ENCODE measurements at places on chromosomes 3 and 15.

- peak; percentile 78 for DNase-seq
These were observed 42.5 kb upstream of the ABHD10 start for GRCh38 chr3:111936191-111936841.

DNA sequence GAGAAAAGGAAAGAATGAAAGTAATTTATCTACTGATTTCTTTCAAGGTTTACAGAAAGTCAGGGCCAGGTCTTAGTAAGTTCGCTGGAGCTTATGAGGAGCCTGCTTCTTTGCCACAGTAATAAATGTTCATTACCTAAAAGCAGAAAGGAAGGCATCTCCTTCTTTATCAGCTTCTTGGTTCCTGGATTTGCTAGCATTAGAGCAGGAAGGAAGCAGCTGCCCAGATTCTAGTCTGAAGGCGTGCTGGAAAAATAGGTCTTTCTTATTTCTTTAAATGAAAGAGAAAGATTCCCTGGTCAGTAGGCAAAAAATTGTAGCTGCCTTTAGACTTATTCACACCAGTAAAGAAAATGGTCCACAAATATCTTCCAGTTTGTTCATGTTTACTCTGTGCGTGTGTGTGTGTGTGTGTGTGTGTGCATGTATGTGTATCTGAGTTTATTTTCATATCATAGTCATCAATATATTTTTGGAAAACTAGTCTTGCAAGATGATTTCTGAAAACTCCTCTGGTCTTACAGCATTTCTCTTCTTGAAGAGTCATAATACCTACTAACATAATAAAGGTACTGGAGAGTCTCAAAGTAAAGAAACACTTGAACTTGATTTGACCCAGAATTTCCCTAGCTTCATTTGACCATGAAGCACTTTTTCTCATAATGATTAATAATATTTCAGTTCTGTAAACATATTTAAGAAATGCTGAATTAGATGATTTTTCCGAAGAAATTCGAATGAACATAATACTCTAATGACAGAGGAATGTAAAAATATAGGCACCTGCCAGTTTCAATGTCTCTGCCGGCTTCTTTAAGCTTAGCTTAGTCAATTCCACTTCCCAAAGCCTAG, 255.3 kb upstream of the ZPLD1 start:
- peak; percentile 73 for DNase-seq

GRCh38 chr3:194250098-194251002, 100.8 kb downstream of the CPN2 start:
- no peak for DNase-seq

GRCh38 chr15:29470311-29470710, 200.7 kb upstream of the NSMCE3 start:
- DNase-seq, result peak; percentile 36

- no peak for DNase-seq
These were observed 884 bp upstream of the KNL1 start for GRCh38 chr15:40593165-40593564.

DNA sequence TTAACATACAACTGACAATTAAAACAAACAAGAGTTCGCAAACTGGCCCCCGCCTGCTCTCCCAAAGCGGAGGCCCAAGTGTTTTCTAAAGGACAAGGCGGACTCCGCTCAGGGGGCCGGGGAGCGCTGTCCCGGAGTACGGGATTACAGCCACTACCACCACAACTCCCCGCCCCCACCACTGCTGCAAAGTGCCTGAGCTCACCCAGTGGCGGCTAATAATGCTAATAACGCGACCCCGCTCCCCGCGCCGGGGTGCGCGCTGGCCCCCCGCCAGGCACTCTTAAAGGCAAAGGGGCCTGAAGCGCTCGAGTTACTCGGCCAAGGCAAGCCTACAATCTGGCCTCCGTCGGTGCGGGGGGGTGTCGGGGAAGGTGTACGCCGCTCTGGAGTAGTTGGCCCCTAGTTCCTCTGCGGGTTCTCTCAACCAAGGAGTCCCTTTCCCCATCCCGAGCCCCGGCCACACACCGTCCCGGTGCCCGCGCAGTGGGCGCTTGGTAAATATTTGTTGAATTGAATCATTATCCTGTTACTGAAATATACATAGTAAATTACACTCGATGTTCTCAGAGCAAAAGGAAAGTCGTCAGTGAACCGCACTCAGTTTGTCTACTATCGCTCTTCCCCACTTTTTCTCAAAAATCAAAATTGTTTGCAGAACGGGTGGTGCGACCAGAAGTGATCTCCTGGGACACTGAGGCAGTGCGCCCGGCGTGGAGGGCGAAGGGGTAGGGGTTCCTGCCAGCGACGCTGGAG, 827 bp downstream of the WNT5A start:
- no peak for DNase-seq

- DNase-seq, result no peak
These were observed 497.0 kb upstream of the TBL1XR1 start for GRCh38 chr3:177694316-177694715.

- DNase-seq, result no peak
These were observed 250.6 kb downstream of the SLCO3A1 start for GRCh38 chr15:92104072-92104471.

- DNase-seq, result no peak
These were observed 957 bp downstream of the ADCY5 start for GRCh38 chr3:123447749-123448517.

DNA sequence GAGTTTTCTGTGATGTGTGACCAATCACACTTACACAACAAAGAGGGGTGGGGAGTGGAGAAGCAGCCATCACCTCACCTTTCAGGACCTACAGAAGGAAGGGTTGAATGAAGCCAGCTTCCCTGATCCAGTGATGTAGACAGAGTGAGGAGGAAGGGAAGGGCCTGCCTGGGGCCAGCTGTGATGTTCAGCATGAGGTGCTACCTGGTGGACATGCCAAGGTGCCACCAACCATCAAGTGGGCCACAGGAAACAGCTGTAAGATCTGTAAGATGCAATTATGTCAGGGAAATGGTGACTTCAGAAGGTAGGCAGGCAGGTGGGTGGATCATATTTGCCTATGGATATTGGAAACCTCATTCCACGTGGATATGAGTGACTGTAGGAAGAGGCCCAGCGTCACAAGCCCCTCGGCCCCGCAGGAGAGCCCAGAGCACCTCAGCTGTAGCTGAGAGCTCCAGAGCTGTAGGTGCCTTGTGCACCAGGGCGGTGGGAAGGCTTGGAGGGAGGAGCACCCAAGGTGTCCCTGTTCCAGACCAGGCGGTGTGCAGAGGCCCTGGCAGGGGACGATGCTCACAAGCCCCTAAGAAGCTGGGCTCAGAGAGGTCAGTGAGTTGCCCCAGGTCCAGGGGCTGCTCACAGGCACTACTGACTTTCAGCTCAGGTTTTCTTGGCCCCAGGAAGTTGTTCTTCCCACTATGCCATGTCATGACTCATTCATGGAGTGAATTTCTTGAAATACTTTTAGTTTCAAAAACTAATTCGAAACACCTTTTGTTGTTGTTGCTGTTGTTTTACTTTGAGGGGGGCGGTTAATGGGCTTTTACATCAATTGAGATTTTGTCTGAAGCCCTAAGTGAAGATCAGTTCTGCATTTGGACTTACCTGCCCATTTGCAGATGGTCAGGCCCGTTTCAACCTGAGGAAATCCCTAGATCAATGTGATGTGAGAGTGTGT, 94.2 kb upstream of the ALDH1A3 start:
- DNase-seq, result no peak

GRCh38 chr3:50665081-50665840, 9.5 kb upstream of the DOCK3 start:
- no peak for DNase-seq

DNA sequence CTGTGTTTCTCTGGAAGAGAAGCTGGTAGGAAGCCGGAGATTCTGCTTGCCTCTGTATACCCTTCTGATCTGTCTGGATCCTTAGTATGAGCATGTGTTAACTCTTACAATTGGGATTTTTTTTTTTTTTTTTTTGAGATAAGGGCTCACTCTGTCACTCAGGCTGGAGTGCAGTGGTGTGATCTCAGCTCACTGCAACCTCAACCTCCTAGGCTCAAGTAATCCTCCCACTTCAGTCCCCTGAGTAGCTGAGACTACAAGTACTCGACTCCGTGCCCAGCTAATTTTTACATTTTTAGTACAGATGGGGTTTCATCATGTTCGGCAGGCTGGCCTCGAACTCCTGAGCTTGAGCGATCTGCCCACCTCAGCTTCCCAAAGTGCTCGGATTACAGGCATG, 44.5 kb downstream of the RPN1 start:
- DNase-seq, result no peak

GRCh38 chr3:100710261-100710968, 1.1 kb downstream of the TFG start:
- peak; percentile 82 for DNase-seq

GRCh38 chr3:127853681-127854080, 31.4 kb upstream of the MGLL start:
- DNase-seq, result peak; percentile 87

GRCh38 chr3:65888980-65889706, 149.6 kb downstream of the MAGI1 start:
- no peak for DNase-seq

DNA sequence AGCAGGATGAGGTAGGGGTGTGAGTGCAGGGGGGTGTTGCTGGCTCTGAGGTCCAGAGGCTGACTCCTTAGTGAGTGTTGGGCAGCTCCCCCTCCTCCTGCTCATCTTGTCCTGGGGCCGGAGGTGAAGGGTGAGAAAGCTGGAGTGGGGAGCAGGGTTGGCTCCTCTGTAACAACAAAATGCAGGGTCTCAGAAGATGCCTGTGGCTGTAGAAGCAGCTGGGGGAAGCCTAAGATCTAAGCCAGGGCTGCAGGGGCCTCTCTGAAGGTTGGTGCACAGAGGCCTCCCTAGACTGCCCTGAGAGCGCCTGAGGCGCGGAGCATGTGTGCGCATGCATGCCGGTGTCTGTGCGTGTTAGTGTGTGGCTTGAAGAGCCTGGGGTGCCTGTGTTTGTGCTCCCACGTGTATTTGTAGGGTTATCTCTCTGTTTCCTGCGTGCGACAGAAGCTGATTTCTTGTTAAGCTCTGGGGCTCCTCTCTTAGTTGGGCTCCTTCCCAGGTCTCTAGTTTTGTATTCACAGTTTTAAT, 5.3 kb upstream of the HDAC11 start:
- no peak for DNase-seq

- DNase-seq, result peak; percentile 86
These were observed 8.6 kb downstream of the KLHL25 start for GRCh38 chr15:85785887-85786780.

GRCh38 chr3:158167737-158168557, 58.1 kb downstream of the RSRC1 start:
- DNase-seq, result peak; percentile 74

DNA sequence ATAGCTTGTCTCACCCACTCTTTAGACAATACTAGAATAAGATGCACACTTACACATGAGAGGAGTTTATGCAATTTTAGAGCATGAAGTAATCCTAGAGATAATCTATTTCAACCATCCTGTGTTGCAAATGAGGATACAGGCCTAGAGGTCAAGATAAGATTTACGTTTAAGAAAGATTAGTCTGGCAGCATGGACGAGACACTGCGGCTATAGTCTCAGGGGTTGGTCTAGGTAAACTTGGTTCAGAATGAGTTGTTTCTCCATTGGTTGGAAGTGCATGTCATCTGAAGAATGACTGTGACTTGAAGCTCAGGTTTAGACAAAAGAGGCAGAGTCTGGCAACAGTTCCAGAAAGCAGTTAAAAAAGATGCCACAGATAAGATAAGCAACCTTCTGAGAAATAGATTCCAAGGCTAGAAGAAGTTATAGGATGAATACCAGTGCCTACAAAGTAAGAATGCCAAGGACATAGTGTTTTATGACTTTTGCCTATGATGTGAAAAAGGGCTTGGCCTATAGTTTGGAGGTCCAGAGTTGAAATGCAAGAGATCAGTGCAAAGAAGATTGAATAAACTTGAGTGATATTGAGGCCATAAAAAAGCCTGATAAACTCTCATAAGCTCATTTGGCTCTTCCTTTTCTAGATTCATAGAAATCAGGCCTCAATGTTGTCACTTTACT, 631.0 kb downstream of the SQOR start:
- DNase-seq, result no peak

DNA sequence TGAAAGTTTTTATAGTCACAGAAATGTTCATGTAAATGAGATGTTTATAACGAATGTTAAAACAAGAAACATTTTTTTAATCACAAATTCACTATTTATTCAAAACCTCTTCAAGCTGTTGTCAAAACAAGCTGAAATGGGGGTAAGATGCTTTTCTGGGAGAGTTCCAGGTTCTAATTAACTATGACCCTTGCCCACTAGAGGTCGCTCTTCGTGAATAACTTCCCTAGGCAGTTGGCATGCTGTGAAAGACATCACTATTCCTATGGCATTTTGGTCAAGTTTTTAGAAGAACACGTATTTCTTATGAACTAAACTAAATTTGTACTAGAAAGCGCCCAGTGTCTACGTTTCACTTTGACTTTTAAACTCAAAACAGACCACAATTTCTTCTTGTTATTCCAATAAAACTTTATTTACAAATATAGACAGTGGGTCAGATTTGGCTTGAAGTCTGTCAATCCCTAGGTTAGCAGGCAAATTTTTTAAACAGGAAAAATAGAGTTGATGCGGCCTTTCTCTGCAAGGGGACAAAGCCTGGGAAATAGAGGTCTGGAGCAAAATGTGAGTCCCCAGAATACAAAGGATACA, 62.8 kb upstream of the CMTM8 start:
- DNase-seq, result peak; percentile 69

DNA sequence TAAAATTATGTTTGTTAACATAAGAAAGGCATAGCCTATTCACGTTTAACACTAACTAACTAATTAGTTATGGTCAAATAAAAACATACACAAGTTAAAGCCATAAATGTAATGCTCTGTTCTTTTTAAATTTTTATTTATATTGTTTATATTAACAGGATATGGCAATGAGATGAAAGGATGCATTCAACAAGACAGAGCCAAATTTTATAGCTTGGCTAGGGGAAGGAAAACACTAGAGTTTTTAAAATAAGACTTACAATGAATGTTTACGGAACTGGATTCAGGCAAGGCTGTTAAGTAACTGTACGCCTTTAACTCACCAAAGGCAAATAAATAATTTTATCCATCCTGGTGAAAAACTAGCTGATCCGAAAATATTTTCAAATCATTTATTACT, 86.4 kb downstream of the ZPLD1 start:
- DNase-seq, result no peak

- no peak for DNase-seq
These were observed 163.1 kb downstream of the KCNMB2 start for GRCh38 chr3:178699364-178699763.

DNA sequence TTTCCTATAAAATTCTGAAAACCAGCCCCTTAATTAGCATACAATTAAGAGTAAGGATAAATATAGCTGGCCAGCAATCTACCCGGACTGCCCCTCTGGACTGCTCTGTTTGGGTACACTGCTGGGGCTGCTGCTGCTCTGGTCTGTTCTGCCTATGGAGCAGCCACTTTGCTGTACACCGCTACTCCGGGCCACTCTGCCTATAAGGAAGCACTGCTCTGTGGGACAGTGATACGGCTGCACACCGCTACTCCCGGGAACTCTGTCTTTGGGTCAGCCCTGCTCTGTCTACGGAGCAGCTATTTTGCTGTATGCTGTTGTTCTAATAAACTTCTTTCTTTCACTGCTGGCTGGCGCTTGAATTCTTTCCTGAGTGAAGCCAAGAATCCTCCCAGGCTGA, 316.5 kb upstream of the PLSCR5 start:
- no peak for DNase-seq

GRCh38 chr3:197027896-197028727, 1.5 kb downstream of the MELTF start:
- no peak for DNase-seq

- DNase-seq, result no peak
These were observed 117.7 kb downstream of the POLR2M start for GRCh38 chr15:57824186-57824585.

GRCh38 chr15:31327669-31328427, 1.2 kb downstream of the KLF13 start:
- DNase-seq, result peak; percentile 64
